ENCODE measurements at places on chromosomes 11 and 22.

DNA sequence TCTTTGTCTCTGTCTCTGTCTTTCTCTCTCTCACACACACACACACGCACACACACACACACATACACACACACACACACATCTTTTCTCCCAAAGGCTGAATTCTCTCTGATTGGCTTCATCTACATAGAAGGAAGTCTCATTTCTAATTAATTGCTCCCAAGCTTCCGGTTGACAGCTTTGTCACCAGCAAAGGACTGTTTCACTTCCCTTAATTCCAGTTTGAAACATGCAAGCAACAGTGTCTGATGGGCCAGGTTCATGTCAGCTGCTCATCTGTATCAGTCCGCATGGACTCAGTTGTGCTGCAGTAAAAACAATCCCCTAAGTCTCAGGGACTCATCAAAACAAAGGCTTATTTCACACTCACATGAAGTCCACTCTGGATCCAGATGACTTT lies 16.2 kb upstream of the PVALB start:
- no peak for DNase-seq

- no peak for DNase-seq
Observed at GRCh38 chr11:91133361-91133760, 910.5 kb upstream of the CHORDC1 start.

GRCh38 chr11:12060385-12060985 lies 49.9 kb upstream of the MICAL2 start:
- no peak for DNase-seq

- no peak for DNase-seq
Observed at GRCh38 chr22:43136255-43136654, 6.9 kb downstream of the MCAT start.

DNA sequence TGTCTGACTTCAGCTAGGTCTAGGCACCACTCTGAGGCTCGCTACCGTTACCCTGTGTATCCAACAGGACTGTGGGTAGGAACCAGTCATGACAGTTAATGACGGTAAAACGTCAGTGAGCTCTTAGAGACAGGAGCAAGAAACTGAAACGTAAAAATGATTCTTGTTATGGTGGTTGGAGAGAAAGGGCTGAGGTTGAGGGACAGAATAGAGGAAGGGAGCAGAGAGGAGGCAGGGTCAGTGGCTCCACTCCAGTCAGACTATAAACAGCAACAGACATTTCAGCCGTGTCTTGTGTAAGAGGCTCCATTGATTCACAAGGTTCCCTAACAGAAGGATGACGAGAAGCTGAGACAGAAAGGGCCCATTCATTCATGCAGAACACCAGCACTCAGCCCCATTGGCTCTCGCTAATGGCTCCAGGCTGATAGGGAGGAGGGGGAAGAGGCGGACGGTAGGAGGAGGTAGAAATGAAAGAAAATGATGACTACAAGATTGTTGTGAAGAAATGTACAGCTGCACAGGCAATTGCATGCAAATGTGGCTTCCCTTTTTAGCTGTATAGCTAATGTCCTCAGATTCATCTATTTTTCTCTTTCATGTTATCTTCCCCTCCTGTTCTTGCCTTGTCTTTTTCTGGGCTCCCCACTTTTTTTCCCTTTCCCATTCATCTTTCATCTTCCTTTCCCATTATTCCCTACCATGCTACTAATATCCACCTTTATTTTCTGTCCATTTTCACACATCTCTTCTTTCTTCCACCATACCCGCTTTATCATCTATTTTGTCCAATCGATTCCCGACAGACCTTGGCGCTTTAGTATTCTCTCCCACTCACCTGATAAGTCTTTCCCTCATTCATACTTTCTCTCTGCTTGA lies 34.3 kb downstream of the ETS1 start:
- DNase-seq = no peak

GRCh38 chr11:16958833-16959232 lies 55.4 kb downstream of the PLEKHA7 start:
- DNase-seq = no peak

- no peak for DNase-seq
Observed at GRCh38 chr11:117459123-117459978, 131.7 kb downstream of the CEP164 start.

DNA sequence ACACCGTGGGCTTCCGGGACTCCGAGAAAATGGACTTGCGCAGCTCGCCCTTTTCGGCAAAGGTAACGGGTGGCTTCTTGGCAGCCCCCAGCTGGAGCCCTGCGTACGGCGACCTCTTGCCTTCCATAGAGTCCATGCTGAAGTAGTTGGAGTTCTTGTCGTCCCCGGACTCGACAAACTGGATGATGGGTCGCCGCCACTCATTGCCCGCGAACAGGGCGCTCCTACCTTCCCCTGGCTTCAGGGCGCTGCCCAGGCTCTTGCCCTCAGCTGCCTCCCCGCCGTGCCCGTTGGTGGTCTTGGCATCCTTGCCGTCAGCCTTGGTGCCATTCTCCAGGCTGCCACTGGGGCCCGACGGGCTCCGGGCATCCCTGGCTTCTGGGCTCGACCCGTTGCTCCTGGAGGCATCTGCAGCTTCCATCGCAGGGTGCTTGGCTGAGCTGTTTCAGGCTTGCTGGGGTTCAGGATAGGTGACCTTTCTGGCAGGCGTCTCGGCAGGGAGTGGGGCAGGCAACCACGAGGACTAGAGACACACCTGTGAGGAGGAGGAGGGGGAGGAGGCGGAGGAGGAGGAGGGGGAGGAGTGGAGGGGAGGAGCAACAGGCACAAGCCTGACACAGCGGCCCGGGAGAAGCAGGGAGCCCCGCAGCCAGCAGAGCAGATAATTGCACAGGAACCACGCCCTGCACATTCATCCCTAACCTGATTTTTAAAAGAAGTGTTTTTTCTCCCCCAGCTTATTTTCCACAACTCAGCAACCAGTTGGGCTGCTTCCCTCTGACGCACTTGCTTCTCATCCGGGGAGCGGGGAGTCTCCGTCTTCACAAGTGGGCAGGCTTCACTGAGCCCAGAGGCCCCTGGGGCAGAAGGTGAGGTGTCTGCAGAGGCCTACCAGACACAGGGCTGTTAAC lies at the start of gene TRIM29:
TSS of gene TRIM29 (minus strand) at position 503 of the 911 bp plus-strand sequence. CDS start at position 421, 82 bp downstream.
- no peak for DNase-seq

DNA sequence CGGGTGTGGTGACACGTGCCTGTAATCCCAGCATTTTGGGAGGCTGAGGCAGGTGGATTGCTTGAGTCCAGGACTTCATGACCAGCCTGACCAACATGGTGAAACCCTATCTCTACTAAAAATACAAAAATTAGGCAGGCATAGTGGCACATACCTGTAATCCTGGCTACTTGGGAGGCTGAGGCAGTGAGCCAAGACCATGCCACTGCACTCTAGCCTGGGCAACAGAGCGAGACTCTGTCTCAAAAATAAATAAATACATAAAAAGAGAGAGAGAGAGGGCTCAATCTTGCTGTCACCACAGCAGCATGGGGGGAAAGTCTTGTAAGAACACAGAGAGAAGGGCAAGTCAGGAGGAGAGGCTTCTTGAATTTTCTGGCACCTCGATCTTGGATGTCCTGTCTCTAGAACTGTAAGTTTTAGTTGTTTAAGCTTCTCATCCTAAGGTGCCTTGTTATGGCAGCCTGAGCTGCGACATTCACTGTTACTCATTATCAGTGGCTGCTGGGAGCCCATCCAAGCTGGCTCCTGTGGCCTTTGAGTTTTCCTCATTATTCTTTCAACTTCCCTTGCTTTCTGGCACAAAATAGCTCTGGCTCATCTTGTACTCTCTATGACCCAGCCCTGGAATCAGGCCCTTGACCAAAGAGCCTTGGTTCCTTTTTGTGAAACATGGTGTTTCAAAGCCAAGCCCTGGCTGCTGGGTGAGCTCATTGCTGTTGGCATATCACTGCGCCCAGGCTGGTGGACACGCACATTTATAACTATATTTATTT lies 8.0 kb upstream of the PSMC3 start:
- DNase-seq = no peak

DNA sequence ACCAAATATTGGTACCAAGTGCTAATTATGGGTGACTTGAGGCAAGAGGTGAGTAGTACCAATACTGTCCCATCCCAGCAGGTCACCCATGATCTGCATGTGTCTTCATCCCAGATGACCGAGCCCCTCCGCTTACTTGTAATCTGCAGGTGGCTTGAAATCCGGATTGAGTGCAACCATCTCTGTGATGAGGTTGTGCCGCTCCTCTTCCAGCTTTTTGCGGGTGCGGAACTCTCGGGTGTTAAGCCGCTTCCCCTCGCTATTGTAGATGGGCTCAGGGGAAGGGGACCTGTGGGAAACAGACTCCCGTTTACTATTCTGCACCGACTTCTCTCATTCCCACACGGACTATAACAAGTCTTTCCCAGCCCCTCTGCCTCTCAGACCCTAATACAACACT lies 8.2 kb downstream of the SF1 start:
- DNase-seq = no peak

GRCh38 chr11:120575461-120575860 lies 63.9 kb downstream of the GRIK4 start:
- no peak for DNase-seq

DNA sequence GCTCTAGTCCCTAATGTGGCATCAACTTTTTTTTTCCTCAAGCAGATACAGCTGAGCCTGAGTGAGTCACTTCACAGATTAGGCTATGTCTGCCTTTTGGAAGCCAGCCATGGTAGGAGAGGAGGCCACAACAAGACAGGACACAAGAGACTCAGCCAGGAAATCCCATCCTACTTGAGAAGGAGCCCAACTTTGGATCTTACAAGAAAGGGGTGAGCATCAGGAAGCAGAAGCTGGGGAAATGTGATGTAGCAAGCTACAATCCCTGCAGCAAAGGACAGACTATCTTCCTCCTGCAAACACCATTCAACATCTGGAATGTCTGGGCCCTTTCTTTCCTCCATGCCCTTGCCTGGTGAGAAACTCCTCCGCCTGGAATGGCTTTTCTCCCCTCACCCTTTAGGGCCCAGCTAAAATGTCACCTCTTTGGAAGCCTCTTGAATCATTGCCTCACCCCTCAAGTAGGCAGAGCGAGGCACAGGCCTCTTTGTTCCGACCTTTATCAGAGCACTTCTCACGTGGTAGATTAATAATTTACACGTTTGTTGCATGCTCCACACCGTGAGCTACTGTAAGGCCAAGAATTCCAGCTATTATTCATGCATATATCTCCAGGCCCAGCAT lies 156.4 kb upstream of the PITPNB start:
- DNase-seq = peak; percentile 10
